ENCODE measurements at places on chromosomes 11 and 22.

DNA sequence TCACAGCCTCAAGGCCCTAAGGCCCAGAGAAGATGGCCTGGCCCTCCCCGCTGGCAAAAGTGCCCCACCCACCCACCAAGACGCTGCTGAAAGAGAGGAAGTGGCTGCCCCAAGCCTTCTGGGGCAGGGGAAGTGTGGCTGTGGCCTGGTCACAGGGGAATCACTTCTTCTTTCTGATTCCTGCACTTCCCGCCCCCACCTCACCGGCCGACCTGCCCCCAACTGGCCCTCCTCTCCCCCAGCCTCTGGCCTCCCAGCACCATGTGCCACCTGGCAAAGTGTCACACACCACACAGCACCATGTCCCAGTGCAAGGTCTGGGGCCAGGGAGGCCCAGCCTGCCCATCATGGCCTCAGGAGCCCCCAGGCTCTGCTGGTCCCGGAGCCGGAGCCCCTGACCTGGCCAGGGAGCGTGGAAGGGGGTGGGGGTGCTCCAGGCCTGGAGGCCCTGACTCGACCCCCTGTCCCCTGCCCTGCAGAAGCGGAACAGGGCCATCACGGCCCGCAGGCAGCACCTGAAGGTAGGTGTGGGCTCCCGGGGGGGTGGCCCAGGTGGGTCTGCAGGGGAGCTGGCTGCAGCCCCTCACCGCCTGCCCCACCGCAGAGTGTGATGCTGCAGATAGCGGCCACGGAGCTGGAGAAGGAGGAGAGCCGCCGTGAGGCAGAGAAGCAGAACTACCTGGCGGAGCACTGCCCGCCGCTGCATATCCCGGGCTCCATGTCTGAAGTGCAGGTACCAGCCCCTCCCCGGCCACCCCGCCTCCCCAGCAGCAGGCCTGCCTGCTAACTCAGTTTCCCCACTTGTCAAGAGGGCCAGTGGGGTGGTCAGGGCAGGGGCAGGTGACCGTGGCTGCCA, 1.4 kb downstream of the TNNI2 start:
- DNase-seq = no peak

DNA sequence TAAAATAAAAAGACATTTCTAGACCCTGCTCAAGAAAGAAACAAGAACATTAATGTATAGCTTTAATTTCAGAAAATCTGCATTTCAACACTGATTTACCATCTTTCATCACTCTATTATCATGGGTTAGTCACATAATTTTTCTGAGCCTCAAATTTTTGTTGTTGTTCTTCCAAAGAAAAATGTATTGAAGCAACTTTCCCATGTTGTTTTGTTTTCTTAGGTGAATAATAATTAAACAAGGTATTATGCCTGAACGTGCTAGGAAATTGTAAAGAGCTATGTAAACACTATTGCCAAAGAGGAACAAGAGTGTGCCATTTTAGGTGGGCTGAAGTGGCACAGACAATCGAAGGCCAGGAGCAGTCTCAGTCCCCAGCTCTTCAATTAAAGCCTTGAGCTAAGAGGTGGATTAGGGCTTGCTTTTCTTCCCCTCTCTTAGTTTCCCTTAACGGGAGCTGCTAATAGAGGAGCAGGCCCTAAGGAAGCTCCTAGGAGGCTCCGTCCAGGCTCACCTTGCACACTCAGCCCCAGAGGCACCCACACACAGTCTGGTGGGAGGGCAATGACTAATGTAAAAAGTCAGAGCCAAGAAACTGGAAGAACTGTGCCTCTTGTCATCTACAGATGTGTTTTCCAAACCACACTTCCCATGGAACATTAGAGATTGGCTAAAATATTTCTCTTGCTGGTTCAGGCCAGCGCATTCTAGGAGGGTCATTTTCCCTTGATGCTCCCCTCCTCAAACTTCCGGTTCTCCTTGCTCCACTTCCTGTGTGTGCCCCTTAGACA, 8.8 kb upstream of the UBASH3B start:
- DNase-seq = no peak

GRCh38 chr22:33057363-33057995, 702 bp downstream of the SYN3 start:
- no peak for DNase-seq

DNA sequence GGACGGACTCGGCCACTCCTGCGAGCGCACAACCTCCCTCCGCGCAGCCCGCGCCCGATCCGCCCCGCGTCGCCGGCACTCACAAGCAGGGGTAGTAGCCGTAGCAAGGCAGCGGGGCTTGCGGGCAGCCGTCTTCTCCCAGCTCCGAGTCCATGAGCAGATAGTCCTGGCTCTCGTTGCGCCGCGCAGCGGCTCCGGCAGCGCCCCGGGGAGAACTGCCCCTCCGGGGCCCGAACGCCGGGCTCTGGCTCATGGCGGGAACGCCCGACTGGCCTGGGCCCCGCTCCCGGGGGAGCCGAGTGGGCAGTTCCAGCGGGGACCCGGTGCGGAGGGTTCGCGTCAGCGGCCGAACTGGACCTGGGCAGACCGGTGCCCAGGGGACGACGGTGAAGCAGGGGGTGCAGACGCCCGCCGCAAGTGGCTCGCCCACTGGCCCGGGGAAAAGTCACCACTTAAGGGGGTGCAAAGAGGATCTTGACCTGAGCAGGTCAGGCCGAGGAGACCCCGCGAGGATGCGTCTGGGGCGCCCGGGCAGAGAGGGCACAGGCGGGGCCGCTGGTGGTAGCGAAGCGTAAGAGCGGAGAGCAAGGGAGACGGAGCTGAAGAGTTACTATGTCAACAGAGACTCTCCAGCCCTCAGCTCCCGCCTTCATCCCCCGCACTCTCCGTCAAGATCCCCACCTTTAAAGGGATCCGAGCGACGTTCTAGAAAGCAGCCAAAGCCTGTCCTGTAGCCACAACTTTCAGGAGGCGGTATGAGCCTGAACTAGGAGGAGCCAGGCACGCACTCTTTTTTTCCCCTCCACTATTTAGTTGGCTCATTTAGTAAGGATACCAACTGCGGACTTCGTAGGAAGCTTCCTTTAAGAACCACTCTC, at the start of gene TRPC6:
TRPC6 (minus strand) TSS at position 757 of the 878 bp plus-strand sequence; CDS start at position 253, 504 bp downstream.
- peak; percentile 48 for DNase-seq

GRCh38 chr11:110076371-110076965, 16.7 kb upstream of the ZC3H12C start:
- no peak for DNase-seq

DNA sequence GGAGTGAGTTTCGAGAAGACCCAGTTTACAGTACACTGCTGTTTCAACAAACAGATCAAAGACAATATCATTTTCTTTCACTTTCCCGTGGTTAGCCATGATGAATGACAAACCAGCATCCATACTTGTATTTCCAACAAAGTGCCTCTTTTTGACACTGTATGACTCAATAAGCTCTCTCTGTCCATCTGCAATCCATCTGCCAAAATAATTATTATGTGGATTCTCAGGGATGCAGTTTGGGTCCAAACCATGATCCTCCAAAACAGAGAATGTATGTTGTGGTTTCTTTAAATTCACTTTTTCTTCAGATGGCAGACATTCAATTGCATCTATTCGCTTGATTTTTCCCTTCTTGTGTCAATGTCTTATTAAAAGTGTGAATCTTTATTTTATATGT, 37.8 kb upstream of the RASD2 start:
- no peak for DNase-seq

DNA sequence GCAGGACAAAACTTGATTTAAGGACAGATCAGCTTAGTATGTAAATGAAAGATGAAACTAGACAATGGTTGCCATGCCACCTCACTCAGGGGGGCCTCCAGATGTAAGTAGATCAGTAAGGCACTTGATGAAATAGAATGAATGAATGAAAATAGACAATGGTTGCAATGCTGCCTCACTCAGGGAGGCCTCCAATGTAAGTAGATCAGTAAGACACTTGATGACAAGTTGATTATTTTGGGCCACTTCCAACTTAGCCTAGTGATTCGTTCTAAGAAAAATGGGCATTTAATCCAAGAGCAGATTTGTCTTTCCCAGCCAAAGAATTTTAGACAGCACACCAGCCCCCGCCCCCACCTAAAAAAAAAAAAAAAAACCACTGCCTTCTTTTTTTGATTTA, 19.2 kb upstream of the SLC5A12 start:
- DNase-seq = no peak

DNA sequence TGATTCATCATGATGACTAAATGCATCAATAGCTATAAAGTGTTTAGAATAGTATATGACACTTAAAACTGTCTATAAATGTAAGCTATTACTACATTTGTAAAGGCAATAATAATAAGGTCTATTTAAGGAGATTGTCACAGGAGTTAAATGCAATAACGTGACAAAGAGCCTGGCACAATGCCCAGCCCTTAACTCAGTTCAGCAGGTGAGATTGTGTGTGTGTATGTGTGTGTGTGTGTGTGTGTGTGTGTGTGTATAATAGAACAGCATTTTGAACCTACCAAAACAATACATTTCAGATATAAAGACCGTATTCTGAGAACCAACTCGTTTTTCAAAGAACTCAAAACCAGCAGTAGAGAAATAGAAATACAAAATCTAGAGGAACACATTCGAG, 177.5 kb downstream of the MYO18B start:
- no peak for DNase-seq

DNA sequence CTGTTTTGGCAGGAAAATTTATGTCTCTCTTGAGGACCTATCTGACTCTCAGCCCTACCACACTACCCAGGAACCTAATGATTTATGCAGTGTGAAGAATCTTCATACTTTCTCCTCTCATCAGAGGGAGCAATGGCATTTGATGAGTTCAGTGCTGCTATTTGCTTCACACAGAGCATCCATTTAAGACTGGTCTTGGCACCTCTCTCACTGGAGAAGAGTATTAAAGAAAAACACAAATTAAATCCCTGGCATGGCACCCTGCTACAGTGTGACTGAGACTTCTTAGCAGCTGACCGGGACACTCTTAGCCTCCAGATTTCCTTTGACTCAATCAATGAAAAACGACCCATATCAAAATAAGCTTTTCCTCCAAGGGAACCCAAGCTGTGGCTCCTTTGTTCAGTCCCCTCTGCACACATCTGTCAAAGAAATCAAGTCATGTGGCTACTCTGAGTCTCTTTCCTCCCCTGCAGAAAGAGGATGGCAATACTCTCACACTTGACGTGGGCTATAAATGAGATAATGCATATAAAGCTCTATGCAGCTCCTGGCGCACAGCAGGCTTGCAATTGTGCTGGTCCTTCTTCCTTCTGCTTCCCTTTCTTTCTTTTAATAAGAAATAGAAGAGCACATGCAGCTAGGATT, 186.1 kb upstream of the E2F8 start:
- DNase-seq = no peak

- DNase-seq = no peak
Observed at GRCh38 chr11:105670811-105671210, 60.9 kb downstream of the GRIA4 start.

DNA sequence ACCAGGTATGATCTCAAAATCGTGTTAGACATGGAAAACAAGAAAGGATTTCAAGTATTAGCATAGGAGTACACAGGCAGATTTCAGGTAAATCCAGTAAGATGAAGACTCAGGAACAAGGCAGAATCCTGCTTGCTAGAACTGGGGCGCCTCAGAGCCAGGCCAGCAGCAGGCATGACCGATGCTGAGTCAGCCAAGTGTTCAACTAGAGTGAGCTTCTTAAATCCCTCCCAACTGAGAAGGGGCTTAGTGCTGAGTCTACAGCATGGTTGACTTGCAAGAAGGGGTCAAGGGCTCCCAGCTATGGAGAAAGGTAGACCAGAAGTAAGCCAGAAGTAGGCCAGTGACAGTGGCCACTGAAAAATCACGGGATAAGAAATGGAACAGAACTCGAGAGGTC, 12.4 kb downstream of the GRAP2 start:
- no peak for DNase-seq

DNA sequence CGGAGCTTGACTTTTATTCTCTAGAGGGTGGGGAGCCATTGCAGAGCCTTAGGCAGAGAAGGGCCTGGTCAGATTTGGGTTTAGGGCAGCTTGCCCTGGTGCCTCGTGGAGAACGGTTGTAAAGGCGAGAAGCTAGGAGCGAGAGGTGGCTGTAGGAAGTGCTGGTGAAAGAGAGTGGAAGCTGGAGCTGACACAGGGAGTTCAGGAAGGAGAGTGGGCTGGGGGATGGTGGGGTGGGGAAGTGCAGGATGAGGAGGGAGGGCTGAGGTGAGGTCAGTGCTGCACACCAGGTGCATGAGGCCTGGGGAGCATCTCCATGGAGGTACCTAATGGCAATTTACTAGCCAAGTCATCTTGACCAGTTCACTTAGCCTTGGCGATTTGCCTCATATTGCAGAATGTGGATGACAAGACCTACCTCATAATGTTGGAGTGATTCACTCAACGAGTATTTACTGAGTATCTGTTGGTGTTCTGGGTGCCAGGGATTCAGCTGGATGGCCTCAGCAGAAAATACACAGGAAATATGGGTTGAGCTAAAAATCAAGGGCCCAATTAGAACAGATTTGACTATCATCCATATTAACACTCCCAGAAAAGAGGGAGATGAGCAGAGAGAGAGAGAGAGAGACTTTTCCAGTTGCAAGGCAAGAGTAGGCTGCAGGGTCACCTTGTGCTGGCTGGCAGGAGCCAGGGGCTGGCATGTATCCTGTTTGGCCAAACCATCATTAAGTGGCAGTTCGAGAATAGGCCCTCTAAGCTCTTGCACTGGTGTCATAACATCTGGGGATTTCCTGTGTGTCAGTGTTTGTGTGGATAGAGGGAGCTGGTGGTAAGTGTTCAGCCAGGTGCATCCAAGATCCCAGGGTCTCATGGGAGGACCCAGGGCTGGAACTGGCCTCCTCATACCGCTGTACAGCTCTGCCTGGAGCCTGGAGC, 44.4 kb upstream of the CLDN5 start:
- no peak for DNase-seq

DNA sequence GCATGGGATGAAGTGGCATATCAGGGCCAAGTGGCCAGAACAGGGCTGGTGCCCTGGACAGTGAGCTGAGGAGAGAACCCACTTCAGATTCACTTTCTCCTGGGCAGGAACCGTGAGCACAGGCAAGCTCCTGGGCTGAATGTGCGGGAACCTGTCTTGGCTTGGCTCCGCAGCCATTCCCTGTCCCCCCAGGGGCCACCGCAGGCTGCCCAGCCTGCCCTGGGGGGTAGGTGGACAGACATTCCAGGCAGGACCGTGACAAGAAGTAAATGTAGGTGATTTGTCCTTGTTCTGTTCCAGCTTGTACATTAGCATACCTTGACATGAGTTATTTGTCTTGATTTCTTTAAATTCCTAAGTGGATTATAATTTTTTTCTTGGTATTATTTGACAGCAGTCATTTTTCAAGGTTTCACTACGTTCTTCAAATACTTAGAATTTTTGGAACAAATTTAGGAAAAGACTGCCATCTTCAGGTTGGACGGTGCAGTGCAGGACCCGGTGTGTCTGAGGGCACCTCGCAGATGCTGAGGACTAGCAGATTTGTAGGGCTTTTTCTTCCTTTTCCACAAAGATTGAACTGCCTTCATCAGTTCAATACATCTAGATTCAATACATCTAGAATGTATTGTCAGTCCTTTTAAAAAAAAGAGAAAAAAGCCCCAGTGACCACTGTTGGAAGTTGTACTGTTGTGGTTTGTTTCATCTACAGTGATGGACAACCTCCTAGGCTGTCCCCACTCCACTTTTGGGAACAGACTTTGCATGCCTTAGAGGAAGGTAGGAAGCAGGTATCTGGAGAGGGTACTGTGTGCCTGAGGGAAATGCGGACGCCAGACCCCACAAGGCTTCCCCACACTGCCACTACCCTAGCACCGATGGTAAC, 115.1 kb upstream of the RASSF10 start:
- DNase-seq = no peak

Data from iPS DF 19.7 (cell line).